ENCODE measurements at places on chromosomes 1 and 21.

- no peak for DNase-seq
Measured at GRCh38 chr21:41548781-41549180, 40.8 kb upstream of the TMPRSS2 start.

GRCh38 chr21:29186246-29186645 lies 55.8 kb downstream of the MAP3K7CL start:
- no peak for DNase-seq

DNA sequence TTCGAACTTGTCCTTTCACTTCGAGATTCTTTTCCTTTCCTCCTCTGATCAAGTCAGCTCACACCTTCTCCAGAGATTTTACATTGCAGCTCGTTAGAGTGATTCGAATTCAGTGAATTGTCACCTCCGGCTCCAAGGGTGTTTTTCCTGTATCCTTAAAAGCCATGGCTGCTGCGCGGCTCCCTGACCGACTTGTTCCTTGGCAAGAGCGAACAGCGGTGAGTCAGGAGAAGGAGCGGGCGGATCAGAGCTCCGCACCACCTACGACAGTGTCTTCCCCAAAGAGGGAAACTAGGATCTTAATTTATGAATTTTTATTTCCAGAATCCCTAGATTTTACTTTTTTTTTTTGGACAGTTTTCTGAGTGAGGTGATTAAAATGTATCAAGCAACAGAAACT lies 204.4 kb upstream of the ADGRL2 start:
- no peak for DNase-seq

DNA sequence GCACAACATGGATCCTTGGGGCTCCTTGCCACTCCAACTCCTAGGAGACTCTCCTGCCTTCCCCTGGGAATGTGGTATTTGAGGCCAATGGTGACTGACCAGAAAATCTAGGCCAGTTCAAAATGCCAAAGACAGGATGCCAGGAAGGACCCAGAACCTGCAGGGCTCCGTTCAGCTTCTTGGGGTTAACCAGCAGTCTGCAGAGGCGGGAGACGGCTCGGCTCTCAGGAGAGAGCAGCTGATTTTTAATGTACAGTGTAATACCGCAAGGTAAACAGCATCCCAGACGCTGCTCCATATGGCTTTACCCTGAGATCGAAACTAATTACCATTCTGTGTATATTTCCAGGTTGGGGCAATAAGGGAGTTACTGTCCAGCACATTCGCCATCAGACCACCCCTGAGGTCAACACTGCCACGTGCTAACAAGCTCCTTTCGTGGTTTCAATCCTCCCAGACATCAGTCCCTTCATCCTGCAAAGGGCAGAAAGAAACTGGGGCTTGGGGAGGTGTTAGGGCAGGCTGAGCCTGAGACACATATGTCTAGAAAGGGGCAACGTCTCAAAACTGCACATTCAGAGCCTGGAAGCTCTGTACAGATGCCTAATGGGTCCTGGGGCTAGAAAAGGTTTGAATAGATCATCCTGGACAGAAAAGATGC lies 16.7 kb downstream of the ITPKB start:
- DNase-seq: no peak

Measured in CD8-positive, alpha-beta memory T cell (primary cell).